Activated CD4-positive, alpha-beta memory T cell treated with anti-CD3 and anti-CD28 coated beads, Interleukin-2, amount 10 ng/mL, durations not matched to agents 7 days and 5 days (primary cell): ENCODE measurements at places on chromosomes 5 and 9. TPM values are rescaled to one million over a fixed set of nuclear protein-coding genes. Genes with fewer than 3 reads are reported as not detected.

Gene PCDHGA6
- total RNA-seq = 0.10 TPM

Gene SH3RF2
- 0.38 TPM for total RNA-seq

Gene GARNL3
- total RNA-seq = 0.86 TPM

Gene PIP5K1B
- total RNA-seq = 1.5 TPM

Gene SPINK7
- not detected for total RNA-seq

Gene NDOR1
- total RNA-seq = 30.0 TPM

Gene BTNL3
- total RNA-seq = not detected

Gene PHYHD1
- 1.4 TPM for total RNA-seq

Gene GCNT4
- total RNA-seq = 1.6 TPM

Gene CNTNAP3
- total RNA-seq = not detected

Gene LPAR1
- not detected for total RNA-seq

Gene PRDM9
- total RNA-seq = not detected

Gene FOXD4L6
- total RNA-seq = not detected

Gene CDX1
- not detected for total RNA-seq

Gene CD180
- total RNA-seq = 0.75 TPM

DNA sequence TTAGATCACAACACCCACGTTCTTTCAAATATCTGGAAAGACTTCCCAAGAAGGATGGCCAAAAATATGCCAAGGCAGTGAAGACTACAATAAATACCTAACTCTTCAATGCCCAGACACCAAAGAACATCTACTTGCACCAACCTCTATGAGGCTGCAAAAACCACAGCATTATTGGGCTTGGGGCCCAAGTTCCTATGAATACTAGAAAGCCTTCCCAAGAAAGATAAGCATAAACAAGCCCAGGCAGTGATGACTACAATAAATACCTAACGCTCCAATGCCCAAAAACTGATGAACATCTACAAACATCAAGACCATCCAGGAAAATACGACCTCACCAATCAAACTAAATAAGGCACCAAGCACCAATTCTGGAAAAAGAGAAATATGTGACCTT is 41.3 kb downstream of the AP3B1 start:
- DNase-seq = no peak

GRCh38 chr9:70609542-70610286 is 195.3 kb upstream of the KLF9 start:
- no peak for DNase-seq

DNA sequence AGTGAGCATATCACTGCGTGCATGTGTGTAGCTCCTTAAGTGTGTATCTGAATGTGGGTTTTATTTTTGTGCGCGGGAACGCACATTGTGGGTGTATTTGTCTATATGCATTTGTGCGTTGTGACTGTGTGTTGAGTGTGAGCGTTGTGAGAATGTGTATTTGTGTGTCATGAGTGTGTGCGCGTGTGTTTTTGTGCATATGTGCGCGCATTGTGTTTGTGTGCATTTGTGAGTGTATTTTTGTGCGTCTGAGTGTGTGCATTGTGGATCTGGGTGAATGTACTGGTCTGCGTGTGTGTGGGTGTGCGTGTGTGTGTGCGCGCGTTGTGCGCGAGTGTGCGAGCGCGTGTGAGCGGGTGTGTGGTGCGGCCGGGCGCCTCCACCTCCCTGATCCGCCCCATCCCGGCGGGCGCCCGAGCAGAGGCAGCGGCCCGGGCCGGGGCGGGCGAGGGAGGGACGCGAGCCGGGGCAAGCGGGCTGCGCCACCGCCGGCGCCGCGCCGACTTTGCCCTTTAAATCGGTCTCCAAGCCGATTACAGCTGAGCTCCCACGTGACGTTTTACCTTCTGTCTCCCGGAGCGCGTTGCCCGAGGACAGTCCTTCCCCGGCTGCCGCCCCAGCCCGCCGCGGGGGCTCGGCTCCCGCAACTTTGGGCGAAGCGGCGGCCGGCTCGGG is at the start of gene RASGRF2:
Gene RASGRF2 (plus strand): TSS at position 596 of the 675 bp plus-strand sequence. CDS start 376 bp downstream, outside the sequence.
- DNase-seq = peak; percentile 52

DNA sequence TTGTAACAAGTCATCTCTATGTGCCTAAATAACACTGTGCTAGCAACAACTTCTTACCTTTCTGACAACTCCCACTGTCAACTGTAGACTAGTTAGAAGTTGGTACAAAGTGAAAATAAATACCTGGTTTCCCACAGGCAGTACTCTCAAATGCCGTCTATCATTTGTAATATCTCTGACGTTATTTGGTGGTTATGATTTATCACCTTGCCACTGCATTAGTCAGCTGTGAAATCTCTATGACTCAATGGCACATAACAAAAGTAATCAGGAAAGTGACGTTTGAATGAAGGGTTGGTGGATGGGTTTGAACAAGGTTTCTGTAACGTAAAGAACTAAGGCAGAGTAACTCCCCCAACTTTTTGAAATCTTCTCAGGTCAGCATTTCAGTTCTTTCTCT is 592.3 kb downstream of the MAT2B start:
- DNase-seq = no peak

GRCh38 chr9:6054280-6055099 is 39.1 kb upstream of the RANBP6 start:
- DNase-seq = peak; percentile 61

- DNase-seq = no peak
Observed at GRCh38 chr9:81787747-81788632, 98.6 kb upstream of the TLE1 start.

GRCh38 chr5:88675708-88676636 is 207.0 kb downstream of the MEF2C start:
- no peak for DNase-seq

DNA sequence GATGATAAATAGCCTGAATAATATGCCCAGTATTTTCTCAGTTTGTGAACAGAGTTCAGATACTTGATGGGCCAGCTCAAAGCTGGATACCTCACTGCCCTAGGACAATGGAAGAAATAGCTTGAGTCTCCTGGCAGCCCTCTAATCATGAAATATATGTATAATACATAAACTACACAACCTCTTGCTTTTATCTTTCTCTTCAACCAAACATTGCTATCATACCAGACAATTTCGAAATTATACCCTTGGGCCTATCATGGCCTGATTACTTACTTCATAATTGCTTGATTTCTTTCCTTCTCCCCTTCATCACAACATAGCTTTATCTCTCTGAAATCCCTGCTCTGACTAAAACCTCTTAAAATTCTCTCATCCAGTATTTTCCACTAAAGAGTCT is 1144.9 kb upstream of the C9orf72 start:
- no peak for DNase-seq

- no peak for DNase-seq
Observed at GRCh38 chr5:56170557-56170956, 62.6 kb downstream of the ANKRD55 start.

DNA sequence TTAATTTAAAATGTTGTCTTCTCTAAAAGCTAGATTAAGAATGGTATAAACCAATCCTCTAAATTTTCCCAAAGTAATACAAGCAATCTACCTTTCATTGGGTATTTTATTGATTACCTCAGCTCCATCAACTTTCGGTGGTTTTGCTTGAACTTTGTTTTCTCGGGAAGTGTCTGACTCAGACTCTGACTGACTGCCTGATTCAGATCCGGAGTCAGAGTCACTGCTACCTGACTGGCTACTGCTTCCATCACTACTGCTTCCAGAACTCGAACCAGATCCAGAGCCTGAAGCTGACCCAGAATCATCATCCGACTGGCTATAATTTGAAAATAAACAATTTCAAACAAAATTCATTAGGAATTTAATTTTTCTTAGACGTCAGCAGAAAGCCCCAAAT is 24.0 kb downstream of the CHD1 start:
- DNase-seq = peak; percentile 33

GRCh38 chr5:83322273-83322924 is 149.1 kb upstream of the VCAN start:
- no peak for DNase-seq

DNA sequence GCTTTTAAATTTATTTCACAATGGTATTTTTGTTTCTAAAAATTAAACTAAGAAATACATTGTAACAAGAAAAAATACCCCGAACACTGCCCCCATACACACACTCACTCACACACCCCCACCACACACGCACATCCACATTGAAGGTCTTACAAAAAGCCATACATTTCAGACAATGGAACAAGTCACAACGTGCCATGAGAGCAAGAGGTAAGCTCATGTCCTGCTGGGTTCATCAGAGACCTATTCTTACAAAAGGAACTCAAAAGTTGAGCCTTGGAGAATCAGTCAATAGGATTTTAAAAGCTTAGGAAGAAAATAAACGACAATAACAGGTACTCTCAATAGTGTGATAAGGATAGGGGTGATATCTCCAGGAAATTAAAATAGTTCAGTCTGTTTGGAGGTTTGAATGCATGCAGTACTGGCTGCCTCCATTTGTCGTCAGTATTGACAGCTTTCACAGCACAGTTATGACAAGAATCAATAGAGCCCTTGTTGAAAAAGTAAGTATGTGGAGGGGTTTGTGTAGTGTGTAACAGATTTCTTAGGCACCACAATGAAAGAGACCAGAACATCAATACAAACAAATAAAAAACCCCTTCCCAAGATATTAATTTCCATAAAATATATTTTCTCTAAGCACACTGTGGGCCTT is 1826.2 kb upstream of the CDH6 start:
- no peak for DNase-seq

DNA sequence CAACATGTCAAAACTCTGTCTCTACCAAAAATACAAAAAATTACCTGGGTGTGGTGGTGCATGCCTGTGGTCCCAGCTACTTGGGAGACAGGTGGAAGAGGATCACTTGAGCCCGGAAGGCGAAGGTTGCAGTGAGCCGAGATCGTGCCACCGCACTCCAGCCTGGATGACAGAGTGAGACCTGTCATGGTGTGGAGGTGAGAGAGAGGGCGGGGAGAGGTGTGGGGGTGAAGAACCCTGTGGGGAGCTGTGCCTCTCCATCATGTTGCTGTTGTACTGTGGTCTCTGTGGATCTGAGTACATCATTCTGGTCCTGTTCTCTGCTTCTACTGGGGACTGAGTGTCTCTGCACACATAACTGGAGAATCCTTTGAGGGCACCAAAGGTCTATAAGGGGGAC is 11.3 kb upstream of the SLC34A1 start:
- no peak for DNase-seq

- DNase-seq = no peak
Observed at GRCh38 chr5:134450374-134450773, 38.7 kb upstream of the CDKN2AIPNL start.

- DNase-seq = no peak
Observed at GRCh38 chr5:103374473-103374963, 116.0 kb downstream of the MACIR start.

DNA sequence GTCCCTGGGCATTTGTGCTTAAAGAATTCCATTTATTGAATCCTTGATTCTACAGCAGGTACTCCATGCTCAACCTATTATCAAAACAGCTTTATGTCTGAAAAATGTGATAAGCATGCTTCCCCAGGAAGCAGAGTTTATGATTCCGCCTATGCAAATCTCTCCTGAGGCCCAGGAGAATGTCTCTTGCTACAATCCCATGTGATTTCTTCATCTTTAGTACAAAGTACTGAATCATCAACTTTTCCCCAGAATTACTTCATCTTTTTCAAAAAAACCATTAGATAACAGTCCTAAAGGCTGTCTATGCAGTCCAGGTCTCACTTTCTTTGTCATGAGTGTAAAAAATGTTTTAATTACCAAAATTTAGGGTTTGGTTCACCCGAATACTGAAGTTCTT is 130.2 kb upstream of the ADAMTSL1 start:
- no peak for DNase-seq

- DNase-seq = no peak
Observed at GRCh38 chr5:120586646-120587045, 122.5 kb downstream of the PRR16 start.

- DNase-seq = no peak
Observed at GRCh38 chr5:67773411-67774266, 441.9 kb upstream of the PIK3R1 start.

GRCh38 chr5:111820072-111820471 is 63.1 kb upstream of the NREP start:
- no peak for DNase-seq

DNA sequence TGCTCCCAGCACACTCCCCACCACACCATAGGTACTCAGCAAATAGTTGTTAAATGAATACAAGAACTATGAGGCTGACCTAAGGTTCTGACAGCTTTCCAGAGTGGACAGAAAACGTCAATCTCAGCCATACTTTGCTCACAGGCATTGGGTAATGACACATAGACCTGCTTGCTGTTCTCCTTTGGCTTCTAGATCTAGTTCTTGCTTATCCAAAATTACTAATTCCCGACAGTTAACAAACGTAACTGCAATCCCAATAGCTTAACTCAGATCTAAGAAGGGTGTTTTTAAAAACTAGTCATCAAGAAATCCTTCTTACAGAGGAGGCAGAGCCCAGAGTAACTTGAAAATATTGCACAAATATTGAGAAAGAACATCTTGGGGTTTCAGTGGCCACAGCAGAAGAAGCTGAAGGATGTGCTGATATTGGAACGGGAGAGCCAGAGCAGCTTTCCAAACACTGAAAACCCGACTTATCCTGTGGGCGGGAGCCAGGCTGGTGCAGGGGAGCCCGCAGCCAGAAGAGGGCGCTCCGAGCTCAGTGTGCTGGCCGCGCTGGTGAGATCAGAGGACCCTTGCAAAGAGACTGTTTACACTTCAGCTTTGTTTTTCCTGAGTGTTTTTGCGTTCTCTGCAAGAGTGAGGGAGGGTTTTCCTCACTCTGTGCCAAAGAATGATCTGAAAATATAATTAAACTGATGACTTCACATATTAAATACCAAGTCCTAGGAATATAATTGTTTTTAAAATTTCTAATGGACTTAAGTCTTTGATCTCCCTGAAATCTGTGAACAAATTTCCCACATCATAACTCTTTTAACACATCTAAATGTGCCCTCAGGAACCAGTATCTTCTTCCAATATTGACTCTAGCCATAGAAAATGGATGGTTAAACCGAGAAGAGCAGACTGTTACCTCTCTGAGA is 30.3 kb downstream of the FGF1 start:
- DNase-seq = peak; percentile 68

GRCh38 chr9:90830977-90831376 is 29.4 kb downstream of the SYK start:
- DNase-seq = no peak

DNA sequence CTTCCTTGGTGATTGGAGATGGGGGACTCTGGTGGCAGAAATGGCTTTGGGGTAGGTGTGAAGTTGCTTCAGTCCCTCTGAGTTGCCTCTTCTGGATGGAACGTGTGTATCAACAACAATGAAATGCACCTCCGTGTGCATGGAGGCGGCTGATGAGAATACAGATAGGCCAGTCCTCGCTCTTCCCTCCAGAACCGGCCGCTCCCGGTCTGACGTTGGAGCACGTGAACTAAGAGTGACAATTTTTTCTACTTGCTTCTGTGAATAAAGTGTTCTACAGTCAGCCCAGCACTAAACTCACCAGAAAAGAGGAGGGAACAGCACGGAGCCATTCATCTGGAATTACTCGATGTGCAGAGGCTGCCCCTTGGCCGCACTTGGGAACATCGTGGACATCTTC is 90.7 kb downstream of the ANKRD33B start:
- DNase-seq = no peak

- no peak for DNase-seq
Observed at GRCh38 chr5:128228008-128228407, 144.4 kb downstream of the SLC12A2 start.

- DNase-seq = no peak
Observed at GRCh38 chr5:36581070-36581469, 25.3 kb upstream of the SLC1A3 start.

- no peak for DNase-seq
Observed at GRCh38 chr9:114619191-114619761, 8.2 kb downstream of the TMEM268 start.
